Glomerular endothelial cell (primary cell): ENCODE measurements at places on chromosomes 2 and 18.

DNA sequence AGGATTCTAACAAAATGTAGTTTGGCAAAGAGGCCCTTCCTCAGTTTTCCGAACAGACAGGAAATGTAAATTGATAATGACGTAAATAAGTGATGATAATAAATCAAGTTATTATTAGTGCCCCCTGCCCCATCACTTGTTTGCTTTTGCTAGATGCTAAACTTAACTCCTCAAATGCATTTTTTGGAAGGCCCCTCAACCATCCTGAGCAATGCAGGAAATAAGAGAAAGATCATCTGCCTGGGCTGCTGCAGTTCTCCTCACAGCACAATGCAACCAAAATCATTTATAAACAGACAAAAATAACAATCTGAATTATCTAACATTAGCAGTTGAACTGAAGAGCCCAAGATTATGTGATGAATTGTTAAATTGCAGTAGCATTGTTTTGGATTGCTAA lies 62.6 kb upstream of the PSMD14 start:
- DNase-seq: no peak

GRCh38 chr2:120396013-120396860 lies 50.3 kb downstream of the INHBB start:
- DNase-seq: no peak

DNA sequence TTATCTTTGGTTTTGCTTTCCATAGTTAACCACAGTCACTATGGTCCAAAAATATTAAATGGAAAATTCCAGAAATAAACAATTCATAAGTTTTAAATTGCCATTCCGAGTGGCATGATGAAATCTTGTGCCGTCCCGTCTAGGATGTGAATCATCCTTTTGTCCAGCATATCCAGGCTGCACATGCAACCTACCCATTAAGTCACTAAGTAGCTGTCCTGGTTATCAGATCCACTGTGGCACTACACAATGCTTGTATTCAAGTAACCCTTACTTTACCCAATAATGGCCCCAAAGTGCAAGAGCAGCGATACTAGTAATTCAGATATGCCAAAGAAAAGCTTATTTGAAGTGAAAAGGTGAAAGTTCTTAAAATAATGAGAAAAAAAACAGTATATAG lies 10.7 kb downstream of the USP34 start:
- DNase-seq: no peak

DNA sequence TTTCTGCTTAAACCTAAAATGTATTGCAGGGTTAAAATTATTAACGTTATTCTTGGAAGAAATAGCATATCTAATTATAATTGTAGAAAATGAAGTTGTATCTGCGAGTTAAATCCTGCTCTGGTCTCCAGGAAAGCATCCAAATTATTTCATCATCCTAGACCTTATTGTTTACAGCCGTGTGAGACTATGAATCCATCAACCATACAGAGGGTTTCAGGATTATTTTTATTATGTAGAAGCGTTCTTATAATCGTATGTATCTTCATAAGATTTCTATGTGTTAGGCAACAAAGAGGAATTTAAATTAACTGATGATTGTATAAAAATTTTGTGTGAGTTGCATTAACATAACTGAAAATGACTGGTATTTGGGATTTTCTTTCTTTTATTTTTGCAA lies 14.5 kb upstream of the DSC3 start:
- no peak for DNase-seq

GRCh38 chr2:10342245-10342951 lies 39.7 kb downstream of the HPCAL1 start:
- no peak for DNase-seq
